ELR (cell line): ENCODE measurements at places on chromosomes 6 and 20.

GRCh38 chr20:17809362-17810061 is 109.7 kb downstream of the BANF2 start:
- no peak for DNase-seq

DNA sequence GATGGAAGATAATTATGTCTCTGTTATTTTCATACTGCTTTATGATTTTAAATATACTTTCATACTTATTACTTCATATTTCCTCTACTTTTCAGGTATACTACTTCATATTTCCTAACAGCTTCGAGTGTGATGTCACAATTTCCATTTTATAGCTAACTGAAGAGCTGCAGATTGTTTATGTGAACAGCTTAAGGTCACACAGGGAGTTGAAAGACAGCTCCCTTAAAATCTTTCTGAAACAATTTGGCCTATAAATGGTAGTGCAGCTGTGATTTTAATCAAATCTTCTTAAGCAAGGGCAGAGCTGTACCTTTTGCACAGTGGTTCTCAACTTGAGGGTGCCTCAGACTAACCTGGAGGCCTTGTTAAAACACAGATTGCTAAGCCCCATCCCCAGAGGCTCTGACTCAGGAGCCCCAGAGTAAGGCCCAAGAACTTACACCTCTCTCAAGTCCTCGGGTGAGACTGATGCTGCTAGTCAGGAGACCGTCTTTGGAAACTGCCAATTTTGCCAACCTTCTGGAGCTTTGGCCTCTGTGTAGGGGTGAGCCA is 347.0 kb upstream of the HSF2 start:
- no peak for DNase-seq

DNA sequence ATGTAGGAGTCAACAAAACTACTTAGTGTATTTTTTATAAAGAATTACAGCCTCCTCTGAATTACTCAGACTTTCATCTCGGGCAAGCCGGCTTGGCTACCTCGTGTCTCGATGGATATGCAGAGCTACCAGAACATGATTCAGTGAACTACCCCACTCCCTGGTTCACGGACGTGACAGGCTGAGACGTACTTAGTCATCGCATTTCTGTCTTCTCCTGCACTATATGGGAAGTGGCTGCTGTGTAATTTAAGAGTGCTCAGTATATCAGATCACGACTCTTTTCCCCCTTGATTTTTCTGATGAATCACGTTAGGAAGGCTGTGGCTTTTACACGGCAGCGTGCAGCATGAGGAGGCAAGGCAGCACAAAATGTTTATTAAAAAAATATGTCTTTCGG is 302.7 kb upstream of the ZFP64 start:
- peak; percentile 95 for DNase-seq

- DNase-seq: no peak
Observed at GRCh38 chr6:85496856-85497255, 47.0 kb downstream of the NT5E start.
